ENCODE measurements at places on chromosomes 1 and 21.

GRCh38 chr1:6275826-6276782, 15.2 kb upstream of the GPR153 start:
- DNase-seq: no peak

DNA sequence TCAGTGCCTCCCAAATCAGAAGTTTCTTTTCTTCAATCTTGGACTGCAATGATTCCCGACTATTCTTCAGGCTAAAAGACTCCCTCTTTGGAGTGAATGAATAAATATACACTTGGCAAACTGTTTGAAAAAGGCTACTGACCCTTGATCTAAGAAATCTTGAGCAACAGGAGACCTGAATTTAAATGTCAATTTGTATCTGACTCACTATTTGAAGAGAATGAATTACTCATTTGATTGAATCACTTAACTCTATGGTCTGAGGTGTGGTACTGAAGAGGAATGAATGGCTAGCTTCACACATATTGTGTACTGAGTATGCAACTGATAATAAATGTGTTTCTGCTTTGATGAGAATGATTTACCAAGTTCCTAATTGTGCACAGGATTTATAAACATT, 4.6 kb upstream of the SMG7 start:
- no peak for DNase-seq

GRCh38 chr1:54800041-54800898, 853 bp downstream of the TTC22 start:
- no peak for DNase-seq

GRCh38 chr1:234942879-234943506, 185.6 kb downstream of the TOMM20 start:
- no peak for DNase-seq

DNA sequence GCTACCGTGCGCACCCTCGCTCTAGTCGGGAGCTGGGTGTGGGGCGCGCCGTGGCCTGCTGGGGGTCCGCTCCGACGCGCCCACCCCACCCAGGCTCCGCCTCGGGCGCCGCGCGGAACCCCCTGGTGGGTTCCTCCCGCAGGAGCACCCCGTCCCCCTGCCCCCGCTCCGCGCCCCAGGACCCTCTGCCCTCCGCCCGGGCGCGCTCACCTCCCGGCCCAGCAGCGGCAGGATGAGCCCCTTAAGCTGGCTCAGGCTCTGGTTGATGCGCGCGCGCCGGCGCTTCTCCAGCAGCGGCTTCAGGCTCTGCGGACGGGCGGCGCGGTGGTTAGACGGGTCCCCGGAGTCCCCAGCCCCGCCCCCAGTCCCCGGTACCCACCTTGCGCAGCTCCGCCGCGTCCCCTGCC, 319 bp downstream of the HES2 start:
- peak; percentile 17 for DNase-seq

All from stimulated activated naive CD8-positive, alpha-beta T cell treated with anti-CD3 and anti-CD28 coated beads, Interleukin-15, Interleukin-2, amounts not matched to agents 100 U/mL and 50 U/mL, for 24 hours (primary cell).